ENCODE measurements at places on chromosomes 13 and 19.

DNA sequence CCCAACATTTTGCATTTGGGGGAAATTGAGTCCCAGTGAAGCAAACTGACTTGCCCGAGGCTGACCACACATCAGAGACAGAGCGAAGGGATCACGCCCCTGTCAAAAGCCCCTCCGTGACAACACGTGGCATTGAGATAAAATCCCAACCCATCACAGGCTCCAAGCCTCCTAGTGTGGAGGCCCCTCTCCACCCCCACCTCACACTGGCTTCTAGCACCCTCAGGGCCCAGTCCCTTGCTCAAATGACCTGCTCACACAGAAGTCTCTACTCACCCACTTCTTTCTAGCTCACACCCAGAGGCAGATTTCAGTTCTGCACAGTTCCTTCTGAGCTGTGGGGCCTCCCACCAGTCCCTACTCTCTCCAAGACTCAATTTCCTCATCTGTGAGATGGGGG, 10.3 kb downstream of the HPN start:
- no peak for DNase-seq

DNA sequence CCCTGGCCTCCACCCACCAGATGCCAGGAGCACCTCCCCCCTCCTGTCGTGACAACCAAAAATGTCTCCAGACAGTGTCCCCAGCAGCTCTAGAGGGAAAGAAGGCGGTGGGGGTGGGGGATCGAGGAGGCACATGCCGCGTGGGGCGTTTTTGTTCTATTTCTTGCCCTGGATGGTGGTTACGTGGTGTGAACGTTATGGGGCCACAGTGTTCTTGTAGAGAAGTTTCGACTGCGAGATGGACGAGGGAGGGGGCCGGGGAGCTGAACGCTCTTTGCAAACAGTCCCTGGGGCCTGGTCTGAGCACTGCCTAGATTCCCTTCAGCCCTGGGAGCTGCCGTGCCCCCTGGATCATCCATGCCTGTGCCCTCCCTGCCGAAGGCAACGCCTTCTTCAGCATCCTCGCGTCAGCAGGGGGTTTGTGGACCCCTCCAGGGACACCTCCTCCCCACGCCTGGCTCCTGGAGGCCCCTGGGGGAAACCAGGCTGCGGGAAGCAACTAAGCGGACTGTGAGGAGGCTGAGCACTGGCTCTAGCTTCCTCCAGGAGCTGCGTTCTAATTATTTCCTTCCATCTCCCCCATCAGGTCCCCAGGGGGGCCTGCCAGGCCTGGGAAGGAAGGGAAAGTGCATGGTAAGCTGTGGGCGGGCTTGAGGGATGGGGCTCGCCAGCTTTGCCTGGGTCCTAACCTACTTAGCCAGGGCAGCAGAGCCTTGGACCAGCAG, 131.5 kb downstream of the IER2 start:
- no peak for DNase-seq

DNA sequence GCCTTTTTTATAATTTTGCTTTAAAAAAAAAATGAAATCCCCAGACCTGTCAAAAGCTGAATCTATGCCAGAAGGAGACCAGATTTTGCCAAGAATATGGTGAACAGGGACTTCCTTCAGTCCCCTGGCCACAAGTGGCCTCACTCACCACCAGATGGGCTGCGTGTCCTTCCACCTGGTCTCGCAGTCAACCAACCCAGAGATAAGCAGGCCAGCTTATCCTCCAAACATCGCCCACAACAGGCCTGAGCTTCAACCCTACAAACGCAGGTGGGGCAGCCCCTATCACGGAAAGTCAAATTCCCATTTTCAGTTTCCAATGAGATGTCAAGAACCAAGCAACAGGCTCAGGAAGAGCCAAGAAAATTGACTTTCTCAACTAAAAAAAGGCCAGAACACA, 30.5 kb downstream of the STK24 start:
- DNase-seq, result no peak

GRCh38 chr13:21986602-21987001, 315.7 kb downstream of the FGF9 start:
- no peak for DNase-seq

GRCh38 chr13:113407531-113408393, 43.8 kb upstream of the GRTP1 start:
- no peak for DNase-seq
